ENCODE measurements at places on chromosomes 5 and 9. TPM values are rescaled to one million over a fixed set of nuclear protein-coding genes. Genes with fewer than 3 reads are reported as not detected.

IL9 gene
- not detected for total RNA-seq

IRX2 gene
- total RNA-seq, result 63.2 TPM

DBH gene
- 0.24 TPM for total RNA-seq

SGCD gene
- total RNA-seq, result 0.32 TPM

NR5A1 gene
- 0.39 TPM for total RNA-seq

DMRT1 gene
- not detected for total RNA-seq

IGFBPL1 gene
- total RNA-seq, result 36.7 TPM

SLC6A3 gene
- 0.53 TPM for total RNA-seq

SLC6A19 gene
- not detected for total RNA-seq

OTULIN gene
- 24.1 TPM for total RNA-seq

GRXCR2 gene
- total RNA-seq, result not detected

FIBCD1 gene
- 8.8 TPM for total RNA-seq

PAEP gene
- total RNA-seq, result not detected

PCDHGA2 gene
- 0.66 TPM for total RNA-seq

RPP25L gene
- 35.9 TPM for total RNA-seq

SMIM32 gene
- 0.18 TPM for total RNA-seq

TAF11L10 gene
- total RNA-seq, result not detected

PCDHGC5 gene
- total RNA-seq, result 1.1 TPM

CACNA1B gene
- total RNA-seq, result 11.5 TPM

RNF183 gene
- total RNA-seq, result 0.17 TPM

SURF6 gene
- 67.2 TPM for total RNA-seq

PCDHA2 gene
- total RNA-seq, result 2.1 TPM

PFN3 gene
- 0.48 TPM for total RNA-seq

TYRP1 gene
- 0.14 TPM for total RNA-seq

CXXC5 gene
- 77.5 TPM for total RNA-seq

FOXD4L4 gene
- 0.14 TPM for total RNA-seq
